ENCODE measurements at places on chromosomes 5 and 9.

- DNase-seq, result no peak
These were observed 303.4 kb downstream of the ISL1 start for GRCh38 chr5:51686622-51687021.

DNA sequence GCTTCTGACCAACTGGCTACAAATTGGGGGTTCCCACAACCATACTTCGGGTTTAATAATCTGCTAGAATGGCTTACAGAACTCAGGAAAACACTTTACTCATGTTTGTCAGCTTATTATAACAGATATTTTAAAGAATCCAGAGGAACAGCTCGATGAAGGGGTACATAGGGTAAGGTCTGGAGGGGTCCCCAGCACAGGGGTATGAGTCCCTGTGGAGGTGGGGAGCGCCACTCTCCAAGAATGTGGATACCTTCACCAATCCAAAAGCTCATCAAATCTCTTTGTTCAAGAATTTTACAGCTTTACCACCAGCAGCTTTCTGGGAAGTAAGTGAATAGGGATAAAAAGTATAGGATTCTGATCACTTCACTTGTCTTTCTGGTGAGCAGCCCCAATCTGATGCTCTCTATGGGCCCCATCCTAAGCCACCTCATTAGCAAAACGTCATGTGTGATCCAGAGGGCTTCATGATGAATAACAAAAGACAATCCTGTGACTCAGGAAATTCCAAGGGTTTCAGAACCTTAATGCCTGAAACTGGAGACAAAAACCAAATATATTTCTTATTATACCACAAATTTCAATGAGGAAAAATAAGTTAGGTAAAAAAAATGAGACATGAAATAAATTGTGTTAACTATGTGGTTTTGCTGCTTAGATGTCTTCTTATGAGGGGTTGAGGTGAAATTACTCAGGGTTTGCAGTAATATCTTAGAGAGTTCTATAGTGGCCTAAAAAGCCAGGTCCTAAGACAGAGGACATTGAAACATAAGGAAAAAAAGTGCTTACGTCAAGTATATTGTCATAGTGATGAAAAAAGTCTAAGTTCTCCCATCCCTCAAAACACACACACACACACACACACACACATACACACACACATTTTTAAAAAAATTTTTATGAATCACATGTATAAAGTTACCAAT, 290.5 kb downstream of the ANXA1 start:
- no peak for DNase-seq

DNA sequence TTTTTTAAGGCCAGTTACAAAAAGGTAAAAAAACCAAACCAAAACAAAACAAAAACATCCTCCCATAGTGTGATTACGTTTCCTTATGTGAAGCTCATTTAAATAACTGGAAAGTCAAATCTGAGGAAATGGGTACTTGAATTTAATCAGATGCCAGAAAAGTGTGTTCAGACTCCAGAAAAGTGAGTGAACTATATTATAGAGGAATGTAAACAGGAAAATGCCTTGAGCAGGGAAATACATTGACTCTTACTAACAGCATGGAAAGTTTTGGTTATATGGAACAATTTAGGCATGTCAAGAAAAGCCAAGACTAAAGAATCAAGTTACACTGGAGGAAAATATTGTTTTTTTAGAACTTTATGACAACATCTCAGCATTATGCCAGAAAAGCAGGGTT, 37.8 kb upstream of the RNF20 start:
- no peak for DNase-seq

DNA sequence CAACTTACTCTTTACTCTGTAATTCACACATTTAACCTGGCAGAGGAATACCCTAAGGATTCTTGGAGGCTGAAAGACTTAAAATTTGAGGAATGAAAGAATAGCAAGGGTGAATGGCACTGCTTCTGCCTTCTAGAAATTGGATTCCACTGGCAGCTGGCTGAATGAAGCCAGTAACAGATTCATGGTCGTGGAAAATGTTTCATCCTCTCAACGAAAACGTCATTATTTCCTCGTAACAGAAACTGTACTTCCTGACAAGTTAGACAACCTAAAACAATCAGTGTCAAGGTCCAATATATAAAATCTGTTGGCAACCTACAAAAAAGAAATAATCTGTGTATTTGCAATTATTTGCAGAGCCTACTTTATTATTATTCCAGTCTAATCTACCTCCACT, 39.7 kb downstream of the BNC2 start:
- DNase-seq, result no peak

GRCh38 chr5:150642567-150642927, 2.1 kb downstream of the SYNPO start:
- DNase-seq, result no peak

DNA sequence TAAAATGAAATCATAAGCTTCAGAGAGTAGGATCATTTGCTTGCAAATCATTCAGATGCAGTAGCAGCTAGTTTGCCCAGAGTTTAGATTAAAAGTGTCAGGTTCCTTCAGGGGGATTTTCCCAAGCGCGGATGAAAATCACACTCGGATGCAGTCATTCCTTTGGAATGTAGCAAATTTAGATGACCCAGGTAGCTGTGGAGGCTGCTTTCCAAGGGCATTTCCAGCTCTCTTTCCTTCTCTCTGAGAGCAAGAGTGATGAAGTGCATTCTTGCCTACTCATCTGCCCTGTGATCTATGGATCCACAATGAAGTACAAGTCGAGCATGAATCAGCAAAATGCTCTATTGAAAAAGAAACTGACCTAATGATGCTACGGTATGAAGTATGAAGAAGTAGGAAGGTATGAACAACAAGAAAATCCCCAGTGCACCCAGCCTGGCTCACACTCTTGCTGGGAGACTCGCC, 200.2 kb downstream of the PLK2 start:
- DNase-seq, result no peak

DNA sequence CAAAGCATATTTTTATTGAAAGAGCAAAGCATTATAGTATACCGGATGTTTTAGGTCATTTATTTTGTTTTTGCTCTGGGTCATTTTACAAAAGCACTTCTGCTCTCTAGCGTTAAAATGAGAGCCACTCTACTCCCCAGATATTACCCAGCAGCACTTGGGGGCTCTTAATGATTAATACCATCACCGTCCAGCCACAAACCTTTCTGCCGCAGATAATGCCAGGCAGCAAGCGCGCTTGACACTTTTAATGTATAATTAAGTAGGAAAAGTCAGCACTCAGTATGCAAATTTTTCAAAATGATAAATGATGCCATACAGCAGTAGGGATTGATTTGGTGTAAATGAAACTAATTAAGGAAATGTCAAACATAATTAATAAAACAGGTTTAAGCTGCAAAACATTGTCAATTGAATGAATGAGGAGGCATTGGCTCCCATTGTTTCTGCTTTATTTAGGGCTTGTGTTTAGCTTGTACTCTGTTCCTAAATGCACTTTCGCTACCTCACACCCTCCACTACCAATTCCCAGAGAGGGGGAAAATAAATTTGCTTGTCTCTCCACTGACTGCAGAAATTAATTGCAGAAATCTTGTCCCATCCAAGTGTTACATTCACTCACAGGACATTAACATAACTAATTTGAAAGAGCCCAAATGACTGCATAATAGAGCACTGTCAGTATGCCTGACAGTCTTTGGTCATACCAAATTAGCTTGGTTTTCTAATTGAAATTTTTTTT, 358.8 kb upstream of the ARRDC3 start:
- DNase-seq, result no peak

GRCh38 chr9:77020413-77021290, 1.2 kb downstream of the FOXB2 start:
- DNase-seq, result no peak

GRCh38 chr5:1414311-1415058, 30.8 kb downstream of the SLC6A3 start:
- DNase-seq, result no peak

- DNase-seq, result no peak
These were observed 89.1 kb downstream of the NMUR2 start for GRCh38 chr5:152315942-152316341.

- no peak for DNase-seq
These were observed 13.0 kb downstream of the GLRX start for GRCh38 chr5:95809414-95809960.

GRCh38 chr5:88826646-88827585, 56.1 kb downstream of the MEF2C start:
- DNase-seq, result no peak

DNA sequence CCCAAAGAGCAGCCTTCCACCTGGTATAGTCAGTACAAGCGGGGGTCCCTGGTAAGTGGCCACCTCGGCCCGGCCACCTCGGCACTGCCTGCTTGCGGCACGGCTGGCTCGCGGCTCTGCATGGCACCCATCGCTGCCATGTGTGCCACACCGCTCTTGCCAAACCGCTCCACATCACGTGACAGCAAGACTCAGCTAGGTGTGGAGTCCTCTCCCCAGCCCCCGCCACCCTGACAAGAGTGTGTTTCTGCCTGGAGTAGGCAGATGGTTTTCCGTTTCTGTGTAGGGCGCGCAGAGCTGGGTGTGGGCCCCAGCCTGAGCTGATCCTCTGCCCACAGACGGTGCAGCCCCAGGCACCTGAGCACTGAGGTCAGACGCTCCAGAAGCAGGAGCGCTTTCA, 50.5 kb upstream of the FCN2 start:
- DNase-seq, result no peak

GRCh38 chr9:137639303-137640051, 20.7 kb downstream of the EHMT1 start:
- DNase-seq, result no peak

- DNase-seq, result no peak
These were observed 561.1 kb upstream of the ACO1 start for GRCh38 chr9:31823365-31823764.

Data from stimulated activated CD8-positive, alpha-beta memory T cell treated with anti-CD3 and anti-CD28 coated beads, Interleukin-4, amount 100 ng/mL, for 4 hours (primary cell).